Endodermal cell (in vitro differentiated cells): ENCODE measurements at places on chromosomes 12 and 14. TPM values are rescaled to one million over a fixed set of nuclear protein-coding genes. Genes with fewer than 3 reads are reported as not detected.
A peak's percentile ranks its signal among the peaks of the same experiment; 100 is the strongest.

DNA sequence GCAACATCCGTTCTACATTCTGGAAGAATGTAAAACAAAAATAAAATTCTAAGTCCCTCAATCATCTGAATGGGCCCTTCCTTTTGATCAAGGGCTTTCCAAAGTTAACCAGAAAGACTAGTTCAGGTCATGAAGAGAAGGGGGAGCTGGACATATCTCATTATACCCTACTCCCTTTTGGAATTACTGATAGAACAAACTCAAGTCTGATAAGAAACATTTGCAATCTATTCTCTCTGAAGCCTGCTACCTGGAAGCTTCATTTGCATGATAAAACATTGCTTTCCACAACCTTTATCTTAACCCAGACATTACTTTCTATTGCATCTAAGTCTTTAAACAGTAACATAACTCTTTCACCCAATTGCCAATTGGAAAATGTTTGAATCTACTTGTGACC lies 8.3 kb upstream of the ACSM4 start:
- H3K4me1 ChIP-seq, result peaks cover 16% of the 10 kb centered on the region
- H3K27me3 ChIP-seq, result no peaks in the 10 kb centered on the region
- peak overlapping the region; percentile 37 for H3K4me3 ChIP-seq
- H3K27ac ChIP-seq, result no peak overlapping the region
- H3K36me3 ChIP-seq, result no peaks in the 10 kb centered on the region
- no peak for DNase-seq

DNA sequence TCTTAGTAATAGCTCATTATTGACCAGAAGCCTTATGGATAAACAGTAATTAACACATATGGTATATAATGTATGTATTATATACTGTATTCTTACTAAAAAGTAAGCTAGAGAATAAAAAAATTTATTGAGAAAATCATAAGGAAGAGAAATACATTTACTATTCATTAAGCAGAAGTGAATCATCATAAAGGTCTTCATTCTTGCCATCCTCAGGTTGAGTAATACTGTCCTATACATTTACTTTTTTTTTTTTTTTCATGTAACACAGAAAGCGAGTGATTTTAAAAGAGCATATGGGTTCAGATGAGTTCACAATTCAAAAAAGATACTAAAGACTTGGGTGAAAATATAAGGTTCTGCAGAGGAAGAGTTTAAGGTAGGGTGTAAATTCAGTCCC lies 152.5 kb downstream of the TGFB3 start:
- H3K27ac ChIP-seq, result no peak overlapping the region
- peaks cover 2% of the 10 kb centered on the region for H3K4me1 ChIP-seq
- H3K4me3 ChIP-seq, result no peak overlapping the region
- DNase-seq, result no peak
- H3K36me3 ChIP-seq, result peaks cover 10% of the 10 kb centered on the region

CCDC91 gene
- total RNA-seq, result 41.5 and 45.7 TPM in 2 replicates

- peaks cover 50% of the 10 kb centered on the region for H3K36me3 ChIP-seq
- no peak for DNase-seq
- no peaks in the 10 kb centered on the region for H3K4me1 ChIP-seq
Observed at GRCh38 chr12:24815114-24815423, 133.8 kb downstream of the BCAT1 start.

DNA sequence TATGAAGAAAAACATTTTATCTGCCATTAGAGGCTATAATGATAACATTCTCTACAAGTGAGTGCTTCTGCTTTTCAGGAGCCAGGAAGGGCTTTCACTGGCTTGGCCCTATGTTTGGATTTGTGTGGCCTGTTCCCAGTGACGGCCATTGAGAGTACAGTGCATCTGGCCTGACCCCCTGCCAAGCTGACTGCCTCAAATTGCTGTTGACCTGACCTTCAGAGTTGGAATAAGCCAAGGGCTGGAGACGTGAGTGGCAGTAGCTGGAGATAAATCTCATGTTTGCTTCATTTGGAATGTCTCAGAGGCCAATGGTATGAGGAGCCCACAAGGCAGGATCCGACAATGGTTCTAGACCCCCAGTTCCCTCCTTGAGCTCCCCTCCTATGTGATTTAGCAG lies 28.3 kb upstream of the PLEKHG7 start:
- H3K4me3 ChIP-seq, result no peak overlapping the region
- no peaks in the 10 kb centered on the region for H3K36me3 ChIP-seq
- H3K27me3 ChIP-seq, result no peaks in the 10 kb centered on the region
- H3K4me1 ChIP-seq, result no peaks in the 10 kb centered on the region

SLC38A4 gene
- 0.19 to 0.62 TPM in 2 of 3 replicates, not detected in the other for total RNA-seq

DNA sequence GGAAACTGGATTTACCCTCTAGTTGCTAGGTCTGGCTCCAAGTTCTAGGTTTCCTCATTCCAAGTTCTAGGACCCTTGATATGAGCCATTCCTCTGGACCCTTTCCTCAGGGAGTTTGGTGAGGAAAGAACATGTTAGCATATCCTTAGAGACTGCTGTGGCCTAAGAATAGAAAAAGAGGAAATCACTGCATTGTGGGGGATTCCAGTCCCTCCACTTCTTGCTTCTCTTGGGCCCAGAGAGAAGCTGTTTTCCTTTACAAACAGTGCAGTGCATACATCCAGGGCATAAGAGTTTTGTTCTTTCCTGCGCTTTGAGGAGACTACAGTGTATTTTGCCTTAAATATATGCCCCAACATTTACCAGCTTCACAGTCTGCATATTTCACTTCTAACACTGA lies 59.0 kb downstream of the LLPH start:
- H3K4me1 ChIP-seq, result no peaks in the 10 kb centered on the region
- no peaks in the 10 kb centered on the region for H3K36me3 ChIP-seq
- H3K27ac ChIP-seq, result no peak overlapping the region
- H3K4me3 ChIP-seq, result no peak overlapping the region
- DNase-seq, result no peak
- no peaks in the 10 kb centered on the region for H3K27me3 ChIP-seq

DNA sequence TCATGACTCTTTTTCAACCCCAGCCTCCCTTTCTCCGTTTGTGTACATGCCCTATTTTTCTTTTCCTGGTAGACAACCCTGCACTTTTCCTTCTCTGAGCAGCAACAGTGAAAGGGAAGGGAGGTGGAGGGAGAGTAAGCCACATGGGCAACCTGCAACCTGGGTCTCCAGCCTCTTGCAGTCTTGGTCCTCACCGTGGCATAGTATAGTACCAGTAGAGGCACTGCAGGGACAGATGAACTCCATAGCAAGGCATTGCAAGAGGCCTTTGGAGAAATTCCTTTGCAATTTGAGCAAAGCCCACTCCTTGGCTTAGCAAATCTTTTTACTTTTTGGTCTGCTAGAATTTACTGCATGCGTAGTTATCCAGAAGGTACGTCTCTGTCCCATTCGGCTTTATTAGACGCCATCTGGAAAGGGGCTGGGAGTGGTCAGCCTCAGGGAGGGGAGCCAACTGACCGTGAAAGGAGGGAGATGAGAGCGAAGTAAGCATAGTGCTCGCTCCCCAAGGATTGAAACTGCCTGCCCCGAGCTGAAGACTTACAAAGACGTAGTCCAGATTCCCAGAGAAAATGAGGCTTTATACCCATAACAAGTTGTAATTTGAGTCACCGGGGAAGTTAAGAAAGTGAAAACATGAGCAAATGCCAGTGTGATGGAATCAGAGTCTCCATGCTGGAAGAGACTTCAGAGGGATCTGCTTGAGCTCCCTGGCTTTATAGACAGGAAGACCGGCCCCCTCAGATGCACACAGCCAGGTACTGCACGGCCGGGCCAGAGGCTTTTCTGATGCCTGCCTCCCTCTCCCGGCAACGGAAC lies 332.0 kb downstream of the CACNA1C start:
- H3K36me3 ChIP-seq, result no peaks in the 10 kb centered on the region
- no peak overlapping the region for H3K4me3 ChIP-seq
- peak; percentile 71 for DNase-seq

- H3K4me3 ChIP-seq, result no peak overlapping the region
- H3K27me3 ChIP-seq, result no peaks in the 10 kb centered on the region
- H3K36me3 ChIP-seq, result no peaks in the 10 kb centered on the region
- no peaks in the 10 kb centered on the region for H3K4me1 ChIP-seq
Observed at GRCh38 chr12:28876196-28876798, 272.8 kb upstream of the FAR2 start.

CAPZA3 gene
- total RNA-seq, result not detected in 2 replicates

GRCh38 chr14:52391881-52392615 lies 77.9 kb downstream of the PTGER2 start:
- no peaks in the 10 kb centered on the region for H3K27me3 ChIP-seq
- no peak overlapping the region for H3K4me3 ChIP-seq
- H3K4me1 ChIP-seq, result no peaks in the 10 kb centered on the region
- H3K36me3 ChIP-seq, result no peaks in the 10 kb centered on the region
- no peak overlapping the region for H3K27ac ChIP-seq

DNA sequence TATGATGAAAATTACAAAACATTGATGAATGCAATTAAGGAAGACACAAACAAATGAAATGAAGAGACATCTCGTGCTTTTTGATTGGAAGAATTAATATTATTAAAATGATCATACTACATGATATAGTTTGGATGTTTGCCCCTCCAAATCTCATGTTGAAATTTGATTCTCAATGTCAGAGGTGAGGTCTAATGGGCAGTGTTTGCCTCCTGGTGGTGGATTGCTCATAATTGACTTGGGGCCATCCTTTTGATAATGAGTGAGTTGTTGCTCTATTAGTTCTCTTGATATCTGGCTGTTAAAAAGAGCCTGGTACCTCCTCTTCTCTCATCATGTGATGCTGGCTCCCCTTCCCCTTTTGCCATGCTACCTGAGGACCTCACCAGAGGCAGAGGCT lies 56.7 kb downstream of the CD163L1 start:
- H3K27ac ChIP-seq, result no peak overlapping the region
- no peaks in the 10 kb centered on the region for H3K36me3 ChIP-seq
- no peak overlapping the region for H3K4me3 ChIP-seq
- no peaks in the 10 kb centered on the region for H3K4me1 ChIP-seq
- DNase-seq, result no peak

ACOT4 gene
- 0.45 to 0.97 TPM (median 0.46 TPM) in 3 replicates for total RNA-seq

PRB4 gene
- total RNA-seq, result not detected in 2 replicates

CFAP73 gene
- total RNA-seq, result not detected in 2 replicates

DNA sequence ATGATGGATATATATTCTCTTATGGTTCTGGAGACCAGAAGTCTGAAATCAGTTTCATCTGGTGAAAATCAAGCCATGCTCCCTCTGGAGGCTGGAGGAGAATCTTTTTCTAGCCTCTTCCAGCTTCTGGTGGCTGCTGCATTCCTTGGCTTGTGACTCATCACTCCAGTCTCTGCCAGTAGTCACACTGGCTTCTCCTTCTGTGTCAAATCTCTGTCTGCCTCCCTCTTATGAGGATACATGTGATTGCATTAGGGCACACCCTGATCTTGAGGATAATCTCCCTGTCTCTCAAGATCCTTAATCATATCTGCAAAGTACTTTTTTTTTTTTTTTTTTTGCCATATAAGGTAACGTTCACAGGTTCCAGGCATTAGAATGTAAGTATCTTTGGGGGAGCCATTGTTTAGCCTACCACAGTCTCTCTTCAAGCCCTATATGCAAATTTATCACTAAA lies 17.7 kb downstream of the DNAL1 start:
- DNase-seq, result peak; percentile 75
- H3K27ac ChIP-seq, result no peak overlapping the region
- no peaks in the 10 kb centered on the region for H3K4me1 ChIP-seq

- DNase-seq, result no peak
- no peak overlapping the region for H3K4me3 ChIP-seq
- H3K27me3 ChIP-seq, result no peaks in the 10 kb centered on the region
- H3K27ac ChIP-seq, result no peak overlapping the region
Observed at GRCh38 chr14:37438444-37438843, 156.6 kb downstream of the FOXA1 start.

DNA sequence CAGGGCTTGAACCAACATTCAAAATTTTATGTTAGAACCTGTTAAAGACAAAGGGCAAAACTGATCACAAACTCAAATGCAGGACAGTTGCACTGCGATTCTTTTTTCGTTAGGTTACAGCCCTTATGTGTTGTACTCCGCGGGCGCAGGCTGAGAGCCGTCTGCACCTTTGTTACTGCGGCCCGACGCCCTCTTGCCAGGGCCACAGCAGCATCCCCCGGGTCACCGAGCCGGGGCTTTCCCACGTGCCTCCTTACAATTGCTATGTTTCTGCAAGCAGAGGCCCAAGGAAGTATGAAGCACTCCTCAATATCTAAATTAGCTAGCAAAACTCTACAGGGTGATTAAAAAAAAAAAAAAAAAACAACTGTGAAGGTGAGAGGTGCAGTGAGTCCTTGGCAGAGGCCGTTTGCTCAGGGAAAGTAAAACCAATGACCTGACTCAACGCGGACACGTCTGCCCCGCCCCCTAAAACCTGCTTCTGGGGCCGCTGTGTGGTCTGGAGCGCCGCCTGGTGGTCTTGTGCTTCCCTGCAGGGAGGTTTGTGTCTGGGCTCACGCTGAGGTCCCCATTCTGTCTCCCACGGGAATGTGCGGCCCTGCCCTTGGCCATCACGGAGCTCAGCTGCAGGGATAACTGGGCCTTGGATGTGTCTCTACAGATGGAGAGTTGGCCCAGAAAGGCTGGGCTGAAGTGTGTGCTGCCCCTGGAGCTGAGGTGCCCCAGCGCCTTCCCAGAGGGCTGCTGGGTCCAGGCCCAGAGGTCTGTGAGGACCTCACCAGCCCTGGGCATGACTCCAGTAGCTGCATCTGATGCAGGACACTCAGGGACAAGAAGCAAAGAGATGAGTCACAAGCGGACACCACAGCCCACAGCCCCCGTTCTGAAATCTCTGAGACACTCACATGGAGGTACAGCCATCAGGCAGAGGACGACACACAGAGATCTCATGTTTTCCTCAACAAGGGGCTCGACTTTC lies 418.5 kb downstream of the TMEM121 start:
- no peak overlapping the region for H3K4me3 ChIP-seq
- no peaks in the 10 kb centered on the region for H3K27me3 ChIP-seq
- H3K4me1 ChIP-seq, result no peaks in the 10 kb centered on the region
- no peaks in the 10 kb centered on the region for H3K36me3 ChIP-seq
- DNase-seq, result peak; percentile 58

- no peaks in the 10 kb centered on the region for H3K4me1 ChIP-seq
- no peak for DNase-seq
- H3K36me3 ChIP-seq, result no peaks in the 10 kb centered on the region
- H3K27ac ChIP-seq, result no peak overlapping the region
Observed at GRCh38 chr14:35818346-35819115, 7.6 kb upstream of the BRMS1L start.

RNF31 gene
- 48.2 to 75.6 TPM (median 75.5 TPM) in 3 replicates for total RNA-seq

GRCh38 chr12:71552728-71553501 lies 110.7 kb downstream of the ZFC3H1 start:
- no peak overlapping the region for H3K27ac ChIP-seq
- H3K4me3 ChIP-seq, result no peak overlapping the region
- no peaks in the 10 kb centered on the region for H3K27me3 ChIP-seq
- DNase-seq, result no peak
- peaks cover 51% of the 10 kb centered on the region for H3K36me3 ChIP-seq
- H3K4me1 ChIP-seq, result peaks cover 16% of the 10 kb centered on the region

DNA sequence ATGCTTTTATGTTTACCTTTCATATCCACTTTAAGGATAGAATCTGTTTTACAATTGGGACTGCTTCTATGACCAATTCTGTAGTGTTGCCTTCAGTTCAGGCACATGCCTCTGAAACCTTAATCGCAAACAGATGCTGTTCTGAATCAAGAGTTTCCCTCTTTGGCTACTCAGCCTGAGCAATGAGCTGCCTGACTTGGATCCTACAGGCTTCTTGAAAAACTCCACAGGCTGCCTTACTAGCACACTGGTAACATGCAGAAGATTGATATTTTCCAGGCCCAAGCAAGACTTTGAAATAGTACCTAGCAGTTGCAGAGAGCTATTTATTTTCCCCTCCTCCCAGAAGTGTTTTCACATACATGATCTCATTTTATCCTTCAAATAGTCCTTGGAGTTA lies 34.8 kb upstream of the PMCH start:
- DNase-seq, result no peak
- H3K27me3 ChIP-seq, result no peaks in the 10 kb centered on the region
- no peak overlapping the region for H3K4me3 ChIP-seq
- no peak overlapping the region for H3K27ac ChIP-seq
- H3K36me3 ChIP-seq, result no peaks in the 10 kb centered on the region

TOMM20L gene
- total RNA-seq, result not detected in 2 replicates
